Activated T-helper 17 cell treated with anti-CD3 and anti-CD28 coated beads, Interleukin-2, amount 50 U/mL, for 72 hours (primary cell): ENCODE measurements at places on chromosomes 4 and X. TPM values are rescaled to one million over a fixed set of nuclear protein-coding genes. Genes with fewer than 3 reads are reported as not detected.
A peak's percentile ranks its signal among the peaks of the same experiment; 100 is the strongest.

- no peaks in the 10 kb centered on the region for H3K4me1 ChIP-seq
- H3K36me3 ChIP-seq: no peaks in the 10 kb centered on the region
These were observed 30.7 kb upstream of the AREG start for GRCh38 chr4:74414149-74414809.

DNA sequence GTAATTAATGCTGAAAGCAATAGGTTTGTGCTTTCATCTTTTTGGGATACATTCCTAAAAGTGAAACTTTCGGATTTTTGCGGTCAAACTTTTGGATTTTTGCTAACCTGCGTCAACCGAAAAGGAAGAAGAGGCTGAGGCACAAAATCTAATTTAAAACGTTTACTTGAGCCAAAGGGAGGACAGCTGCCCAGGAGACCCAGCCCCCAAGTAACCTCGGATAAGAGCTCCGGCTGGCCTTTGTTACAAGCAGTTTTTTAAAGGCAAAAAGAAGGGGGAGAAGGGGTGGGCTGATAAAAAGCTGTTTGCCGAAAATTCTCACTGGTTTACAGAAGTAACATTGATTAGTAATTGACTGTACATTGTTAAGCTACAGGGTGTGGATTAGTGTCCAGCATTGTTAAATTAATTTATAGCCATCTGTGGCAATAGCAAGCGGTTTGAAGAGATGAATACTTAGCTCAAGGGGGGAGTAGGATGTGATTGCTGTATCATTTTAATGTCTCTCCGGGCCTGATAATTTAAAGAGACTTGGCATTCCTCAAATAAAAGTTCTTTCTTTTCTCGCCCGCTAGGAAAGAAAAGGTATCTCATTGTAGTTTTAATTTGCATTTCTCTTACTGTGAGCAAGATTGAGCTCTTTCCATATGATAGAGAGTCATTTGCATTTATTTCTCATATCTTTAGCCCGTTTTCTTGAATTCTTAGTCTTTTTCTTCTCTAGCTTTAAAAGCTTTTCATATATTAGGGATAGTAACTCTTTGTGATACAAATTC, 59.1 kb upstream of the USP9X start:
- no peaks in the 10 kb centered on the region for H3K36me3 ChIP-seq
- no peaks in the 10 kb centered on the region for H3K27me3 ChIP-seq
- ATAC-seq: no peak
- no peak overlapping the region for H3K27ac ChIP-seq

DNA sequence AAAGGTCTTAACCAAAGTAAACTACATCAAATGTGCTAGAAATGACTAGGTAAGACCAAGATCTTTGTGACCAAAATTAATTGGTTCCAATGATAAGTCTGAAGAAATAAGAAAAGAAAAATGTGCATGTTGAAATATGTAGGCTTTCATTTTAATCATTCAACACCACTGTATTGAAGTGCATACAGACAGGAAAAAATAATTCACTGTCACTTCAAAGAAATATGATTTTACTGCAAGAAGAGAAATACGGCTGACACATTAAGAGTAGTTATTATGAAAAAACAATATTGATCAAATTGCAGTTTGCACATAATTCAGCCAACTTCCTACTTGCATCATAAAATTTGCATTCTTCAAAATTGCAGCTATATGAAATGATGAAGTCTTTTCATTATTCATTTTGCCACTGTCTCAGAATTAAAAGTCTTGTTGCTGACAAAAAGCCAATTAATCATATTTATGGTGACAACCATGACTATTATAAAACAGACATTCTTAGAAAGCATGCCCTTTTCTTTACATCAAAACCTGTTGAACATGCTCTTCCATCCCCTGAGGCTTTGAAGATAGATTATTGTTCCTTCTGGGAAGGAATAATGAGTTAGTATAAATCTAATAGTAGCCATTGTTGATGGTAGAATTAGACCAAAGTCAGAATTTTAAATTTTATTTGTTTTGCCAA, 405.9 kb upstream of the MAD2L1 start:
- H3K27ac ChIP-seq: no peak overlapping the region
- H3K4me3 ChIP-seq: no peak overlapping the region
- H3K4me1 ChIP-seq: no peaks in the 10 kb centered on the region

GRCh38 chr4:7207628-7208231, 15.4 kb downstream of the SORCS2 start:
- no peak overlapping the region for H3K4me3 ChIP-seq
- no peak overlapping the region for H3K27ac ChIP-seq
- H3K27me3 ChIP-seq: peaks cover 21% of the 10 kb centered on the region

- H3K27me3 ChIP-seq: no peaks in the 10 kb centered on the region
- H3K4me1 ChIP-seq: no peaks in the 10 kb centered on the region
These were observed 18.4 kb upstream of the AFF1 start for GRCh38 chr4:86916392-86916791.

DNA sequence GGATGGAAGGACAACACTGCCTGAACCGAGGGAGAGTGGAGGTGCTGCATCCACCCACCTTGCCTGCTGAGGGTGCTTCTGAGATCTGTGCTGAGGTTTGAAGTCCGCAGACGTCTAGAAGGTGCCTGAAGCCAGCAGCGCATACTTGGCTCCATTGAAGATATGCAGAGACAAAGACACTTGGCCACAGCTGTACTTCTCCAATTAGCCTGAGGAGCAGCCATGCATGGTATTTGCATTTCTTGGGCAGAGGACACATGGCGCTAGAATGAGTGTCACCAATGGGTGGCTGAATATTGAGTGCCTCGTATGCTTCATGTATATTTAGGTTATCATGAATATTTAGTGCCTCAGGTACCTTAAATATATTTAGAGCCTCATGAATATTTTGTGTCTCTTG, 128.7 kb upstream of the ATP6AP2 start:
- no peak for ATAC-seq
- no peaks in the 10 kb centered on the region for H3K4me1 ChIP-seq
- H3K4me3 ChIP-seq: no peak overlapping the region
- peaks cover 4% of the 10 kb centered on the region for H3K27me3 ChIP-seq
- no peaks in the 10 kb centered on the region for H3K36me3 ChIP-seq
- no peak overlapping the region for H3K27ac ChIP-seq

DNA sequence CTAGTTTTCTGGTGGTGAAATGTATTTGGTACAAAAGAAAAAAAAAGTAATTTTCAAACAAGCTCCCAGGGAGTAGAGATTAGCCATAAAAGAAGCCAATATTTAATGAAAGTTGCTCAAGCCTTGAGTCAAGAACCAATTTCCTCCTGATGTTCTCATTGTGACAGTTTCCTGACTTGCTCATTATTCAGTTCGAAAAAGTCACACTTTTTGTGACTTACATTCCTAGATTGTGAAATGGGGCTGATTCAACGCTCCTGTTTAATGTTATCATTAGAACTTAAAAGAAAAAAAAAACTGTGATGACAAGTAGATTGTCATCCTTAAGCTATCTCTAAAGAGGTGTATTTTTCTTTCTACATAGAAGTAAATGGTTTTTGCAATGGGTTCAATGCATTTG, 122.6 kb upstream of the BMPR1B start:
- no peak for ATAC-seq
- H3K27me3 ChIP-seq: no peaks in the 10 kb centered on the region

GRCh38 chr4:138189206-138189605, 52.9 kb downstream of the SLC7A11 start:
- no peaks in the 10 kb centered on the region for H3K4me1 ChIP-seq
- ATAC-seq: no peak
- H3K4me3 ChIP-seq: no peak overlapping the region
- H3K27ac ChIP-seq: no peak overlapping the region

GRCh38 chrX:53233536-53233935, 8.5 kb upstream of the KDM5C start:
- no peak for ATAC-seq
- no peaks in the 10 kb centered on the region for H3K36me3 ChIP-seq
- no peak overlapping the region for H3K27ac ChIP-seq
- H3K4me1 ChIP-seq: no peaks in the 10 kb centered on the region

GRCh38 chrX:26352891-26353430, 137.0 kb downstream of the MAGEB5 start:
- ATAC-seq: no peak
- no peak overlapping the region for H3K27ac ChIP-seq
- no peaks in the 10 kb centered on the region for H3K4me1 ChIP-seq
- H3K4me3 ChIP-seq: no peak overlapping the region

DNA sequence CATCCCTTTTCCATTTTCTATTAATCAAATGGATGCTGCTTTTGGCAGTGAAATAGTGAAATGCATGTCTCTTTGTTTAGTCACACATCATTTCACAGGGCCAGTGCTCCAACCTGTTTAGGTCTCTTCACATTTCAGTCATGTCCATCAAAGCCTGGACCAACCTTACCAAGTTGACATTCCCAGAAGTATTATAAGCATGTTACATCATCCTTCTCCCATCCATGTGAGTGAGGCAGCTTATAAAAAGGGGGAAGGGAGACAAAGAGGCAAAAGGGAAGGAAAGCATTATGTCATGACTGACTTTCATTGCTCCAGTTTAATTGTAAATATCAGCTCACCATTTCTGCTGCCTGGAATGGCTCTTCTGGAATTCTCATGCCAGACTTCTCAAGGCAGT, 94.4 kb downstream of the NWD2 start:
- H3K27me3 ChIP-seq: no peaks in the 10 kb centered on the region
- H3K4me3 ChIP-seq: no peak overlapping the region
- H3K36me3 ChIP-seq: no peaks in the 10 kb centered on the region
- no peak for ATAC-seq
- H3K4me1 ChIP-seq: no peaks in the 10 kb centered on the region

DNA sequence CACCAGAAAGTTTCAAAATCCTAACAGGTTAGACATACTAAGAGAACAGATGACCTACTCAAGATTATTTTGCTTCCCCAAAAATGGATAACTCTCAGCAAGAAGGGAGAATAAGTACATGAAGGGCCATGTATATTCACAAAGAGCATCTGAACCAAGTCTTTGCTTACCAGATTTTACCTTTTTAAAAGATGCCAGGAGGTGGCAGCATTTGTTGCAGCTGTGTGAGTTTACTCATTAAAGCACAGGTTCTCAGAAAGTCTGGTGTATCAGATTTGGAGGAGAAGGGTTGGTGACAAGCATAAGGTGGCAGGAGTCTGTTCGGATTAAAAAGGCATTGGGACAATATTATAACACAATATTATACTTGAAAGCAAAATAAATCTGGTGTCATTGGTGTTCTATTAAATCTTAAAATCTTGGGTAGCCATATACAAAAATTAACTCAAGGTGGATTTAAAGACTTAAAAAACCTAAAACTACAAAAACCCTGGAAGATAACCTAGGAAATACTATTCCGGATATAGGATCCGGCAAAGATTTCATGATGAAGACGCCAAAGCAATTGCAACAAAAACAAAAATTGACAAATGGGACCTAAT, 51.3 kb upstream of the NFKB1 start:
- peak; percentile 80 for ATAC-seq
- H3K4me1 ChIP-seq: peaks cover 3% of the 10 kb centered on the region
- no peak overlapping the region for H3K27ac ChIP-seq
- H3K4me3 ChIP-seq: no peak overlapping the region
- H3K36me3 ChIP-seq: no peaks in the 10 kb centered on the region
- H3K27me3 ChIP-seq: no peaks in the 10 kb centered on the region

- no peak overlapping the region for H3K27ac ChIP-seq
- H3K27me3 ChIP-seq: peaks cover 11% of the 10 kb centered on the region
- no peak for ATAC-seq
- no peaks in the 10 kb centered on the region for H3K4me1 ChIP-seq
- H3K36me3 ChIP-seq: no peaks in the 10 kb centered on the region
- H3K4me3 ChIP-seq: no peak overlapping the region
These were observed 254.0 kb downstream of the SNCA start for GRCh38 chr4:89582756-89583505.

DNA sequence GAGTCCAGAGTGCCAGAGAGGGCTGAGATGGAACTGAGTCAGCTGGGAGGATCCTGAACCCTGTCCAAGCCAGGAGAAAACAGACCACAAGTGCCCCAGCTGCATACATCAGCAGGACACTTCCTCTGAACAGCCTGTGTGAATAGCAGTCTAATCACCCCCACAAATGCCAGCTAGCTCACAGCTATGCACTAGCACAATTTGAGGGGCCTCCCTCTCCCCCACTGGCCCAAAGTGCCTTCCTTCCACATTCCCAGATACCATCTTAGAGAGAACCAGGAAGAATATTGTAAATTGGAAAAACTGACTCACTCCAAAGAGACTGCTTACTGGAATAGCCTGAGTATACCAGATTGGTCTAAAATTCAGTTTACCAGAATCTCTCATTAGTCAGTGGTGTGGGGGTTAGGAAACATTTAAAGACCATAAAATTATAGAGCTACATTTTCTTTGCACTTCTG, 292.6 kb upstream of the KLF3 start:
- H3K4me3 ChIP-seq: no peak overlapping the region
- H3K27ac ChIP-seq: no peak overlapping the region
- H3K27me3 ChIP-seq: no peaks in the 10 kb centered on the region
- no peaks in the 10 kb centered on the region for H3K36me3 ChIP-seq
- no peaks in the 10 kb centered on the region for H3K4me1 ChIP-seq

DNA sequence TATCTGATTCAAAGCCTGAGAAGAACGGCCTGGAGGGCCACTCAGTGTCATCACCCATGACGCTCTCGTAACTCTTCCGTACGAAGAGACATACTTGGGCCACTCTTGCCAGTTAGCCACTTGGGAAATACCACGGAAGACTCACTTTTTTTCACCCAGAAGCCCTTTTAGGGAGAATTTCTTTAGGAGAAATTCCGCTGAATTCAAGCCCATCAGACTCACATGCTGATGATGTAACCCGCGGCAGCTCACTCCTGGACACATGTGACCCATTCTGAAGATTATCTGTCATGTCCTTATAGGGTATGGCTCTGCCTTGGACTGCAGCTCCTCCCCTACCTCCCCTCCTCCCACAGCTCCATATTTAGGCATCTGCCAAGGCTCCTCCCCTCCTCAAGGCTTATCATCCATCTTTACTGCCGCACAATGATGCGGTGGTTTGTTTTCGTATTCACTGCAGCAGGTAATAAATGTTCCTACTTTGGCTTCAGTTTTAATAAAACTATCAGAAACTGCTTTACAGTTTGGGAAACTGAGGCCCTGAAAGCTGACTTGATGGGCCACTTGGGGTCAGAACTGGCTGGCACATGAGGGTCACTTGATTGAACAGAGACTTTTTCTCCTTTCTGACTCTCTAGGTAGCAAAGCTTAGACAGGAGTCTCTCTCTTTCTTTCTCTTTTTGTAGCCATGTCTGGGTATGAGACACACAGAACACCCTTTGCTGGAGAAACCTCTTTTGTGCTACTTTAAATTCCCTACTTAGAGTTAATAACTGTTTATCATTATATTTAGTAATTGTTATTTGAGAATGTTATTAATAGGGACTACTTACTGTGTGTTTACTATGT, 42.1 kb downstream of the RHOH start:
- peak; percentile 97 for ATAC-seq
- peak overlapping the region; percentile 80 for H3K4me3 ChIP-seq
- H3K27me3 ChIP-seq: no peaks in the 10 kb centered on the region
- peaks cover 95% of the 10 kb centered on the region for H3K36me3 ChIP-seq

Gene ARMCX4
- total RNA-seq: 11.3 TPM

Gene VCX3B
- total RNA-seq: not detected

Gene SCD5
- total RNA-seq: 0.91 TPM

Gene TMEM47
- not detected for total RNA-seq

Gene CDKL5
- total RNA-seq: 1.7 TPM
